ENCODE measurements at places on chromosomes 3 and 15.

GRCh38 chr3:13024765-13025065 lies 48.5 kb downstream of the IQSEC1 start:
- no peak for DNase-seq

DNA sequence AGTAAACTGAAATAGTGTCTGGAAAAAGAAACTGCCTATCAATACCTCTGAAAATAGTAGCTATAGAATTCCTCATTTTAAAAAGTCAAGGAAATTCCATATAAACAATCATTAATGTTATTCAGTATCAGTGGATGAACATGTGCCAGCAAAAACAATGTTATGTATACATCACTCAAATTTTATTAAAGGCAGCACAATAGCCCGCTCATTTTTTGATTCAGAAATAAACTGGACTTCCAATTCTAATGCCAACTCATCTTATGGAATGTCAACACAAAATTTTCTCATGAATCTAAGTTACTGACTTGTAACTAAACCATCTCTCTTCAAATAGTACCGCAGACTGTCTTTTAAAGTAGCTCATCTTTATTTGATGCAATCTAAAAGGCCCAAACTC lies 19.0 kb downstream of the THBS1 start:
- no peak for DNase-seq

DNA sequence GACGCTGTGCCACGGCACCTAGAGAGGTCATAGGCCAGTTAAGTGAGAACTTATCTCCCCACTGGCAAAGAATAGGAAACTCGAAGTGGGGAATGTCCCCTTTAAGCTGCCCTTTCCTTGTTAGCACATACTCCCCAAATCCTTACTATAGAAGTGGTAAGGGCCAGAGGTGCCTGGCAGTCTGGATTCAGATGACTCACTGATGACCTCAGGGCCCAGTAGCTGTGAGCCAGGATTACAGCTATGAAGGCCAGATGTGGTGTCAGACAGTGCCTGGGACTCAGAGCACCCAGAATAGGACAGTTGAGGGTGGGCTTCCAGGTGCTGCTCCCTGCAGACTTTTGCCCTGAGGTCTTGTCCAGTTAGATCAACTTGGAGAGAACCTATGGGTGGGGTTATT lies 37.7 kb downstream of the PDIA5 start:
- no peak for DNase-seq

DNA sequence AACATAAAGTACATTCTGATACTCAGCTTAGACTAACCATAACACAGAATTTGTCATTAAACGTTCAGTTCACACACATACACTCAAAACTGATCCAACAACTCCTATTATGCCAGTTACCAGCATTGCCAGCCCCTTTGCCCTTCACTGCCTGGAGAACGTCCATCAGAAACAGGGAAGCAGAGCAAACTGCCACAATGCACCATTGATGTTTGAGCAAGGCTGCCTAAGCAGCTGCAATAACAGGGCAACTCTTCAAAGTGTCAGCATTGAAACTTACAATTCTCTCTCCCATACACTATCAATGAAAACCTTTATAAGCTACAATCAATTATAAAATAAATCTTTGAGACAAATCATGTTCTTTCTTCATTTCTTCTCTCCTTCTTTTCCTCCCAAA lies 85.1 kb downstream of the ZBTB20 start:
- DNase-seq = no peak

GRCh38 chr3:66789580-66790237 lies 208.4 kb upstream of the KBTBD8 start:
- no peak for DNase-seq

DNA sequence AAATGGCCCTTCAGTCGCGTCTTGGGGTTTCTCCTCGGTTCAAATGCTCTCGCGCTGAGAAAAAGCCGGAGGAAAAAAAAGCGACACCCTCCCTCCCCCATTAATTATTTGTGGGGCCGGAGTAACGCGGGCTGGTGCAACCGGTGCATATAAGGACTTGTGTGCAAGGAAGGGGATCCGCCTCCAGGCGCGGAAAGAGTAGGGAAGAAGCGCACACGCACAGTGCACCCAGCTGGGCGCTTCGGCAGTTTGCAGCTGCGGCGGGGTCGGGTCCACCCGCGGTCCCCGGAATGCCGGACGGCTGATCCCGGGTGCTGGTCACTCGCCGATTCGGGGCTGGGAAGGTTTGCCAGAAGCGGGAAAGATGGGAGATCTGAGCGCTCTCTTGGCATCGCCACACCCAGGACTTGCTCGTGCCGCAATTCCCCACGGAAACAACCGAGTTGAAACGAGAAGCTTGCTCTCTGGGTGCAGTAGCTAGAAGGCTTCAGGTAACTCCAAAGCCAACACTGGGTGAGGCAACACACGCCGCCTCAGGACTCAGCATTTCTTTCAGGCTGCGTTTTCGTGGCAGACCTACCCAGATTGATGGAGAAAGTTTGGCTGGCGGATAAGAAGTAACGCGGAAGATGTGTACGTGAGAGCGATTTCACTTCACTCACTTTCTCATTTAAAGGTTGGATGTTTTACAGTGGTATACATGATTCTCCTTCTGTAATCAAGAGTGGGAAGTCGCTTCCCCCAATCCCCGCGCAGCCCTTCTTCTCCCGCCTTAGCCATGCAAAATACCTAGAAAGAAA lies 720 bp upstream of the TNIK start:
- DNase-seq = peak; percentile 9

- no peak for DNase-seq
These were observed 55.2 kb downstream of the KLHL6 start for GRCh38 chr3:183500319-183500718.

- no peak for DNase-seq
These were observed 172.6 kb downstream of the SATB1 start for GRCh38 chr3:18252578-18252977.

DNA sequence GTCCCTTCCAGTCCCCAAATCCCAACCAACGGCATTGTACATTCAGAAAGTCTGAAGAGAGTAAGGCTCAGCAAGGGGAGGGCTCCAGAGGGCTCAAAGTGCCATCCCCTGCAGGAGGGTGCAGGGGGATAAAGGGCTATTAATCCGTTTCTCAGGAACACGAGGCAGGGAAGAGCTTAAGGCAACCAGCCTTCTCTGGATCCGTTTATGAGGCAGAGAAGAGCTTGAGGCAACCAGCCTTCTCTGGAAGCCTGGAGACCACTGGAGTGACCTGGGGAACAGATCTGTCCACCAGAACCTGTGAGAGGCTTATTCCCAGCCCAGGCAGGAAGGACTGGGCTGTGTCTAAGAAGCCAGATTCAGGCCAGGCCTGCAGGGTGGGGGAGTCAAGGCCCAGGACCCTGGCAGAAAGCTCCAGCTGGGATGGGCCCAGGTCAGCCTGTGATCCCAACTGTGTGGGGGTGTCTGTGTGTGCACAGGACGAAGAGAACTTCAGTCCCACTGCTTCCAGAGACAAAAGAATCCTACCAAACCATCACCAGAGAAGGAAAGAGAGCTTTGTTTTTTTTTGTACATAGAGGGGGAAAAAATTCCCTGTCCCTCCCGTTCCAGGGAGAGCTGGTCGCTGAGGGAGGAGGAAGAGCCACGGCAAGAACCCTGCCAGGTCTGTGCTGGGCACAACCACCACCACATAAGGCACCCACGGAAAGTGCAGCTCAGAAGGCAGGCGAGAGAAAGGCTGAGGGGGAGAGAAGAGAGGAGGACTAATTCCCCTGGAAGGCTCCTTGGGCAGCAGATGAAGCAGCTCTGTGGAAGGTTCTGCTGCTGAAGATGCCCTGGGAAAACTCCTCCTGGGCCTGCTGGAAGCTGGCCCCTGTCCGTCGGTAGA lies 1.6 kb upstream of the ULK3 start:
- no peak for DNase-seq

DNA sequence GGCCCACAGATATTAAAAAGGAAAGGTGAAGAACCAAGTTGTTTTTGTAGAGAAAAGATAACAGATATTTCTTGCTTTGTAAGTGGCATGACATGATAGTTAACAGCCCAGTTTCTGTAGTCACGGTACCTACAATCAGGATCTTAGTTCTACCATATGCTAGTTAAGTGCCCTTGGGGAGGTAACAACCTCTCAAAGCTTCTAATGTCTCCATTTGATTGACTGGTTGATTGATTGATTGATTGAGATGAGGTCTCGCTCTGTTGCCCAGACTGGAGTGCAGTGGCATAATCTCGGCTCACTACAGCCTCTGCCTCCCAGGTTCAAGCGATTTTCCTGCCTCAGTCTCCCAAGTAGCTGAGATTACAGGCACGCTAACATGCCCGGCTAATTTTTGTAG lies 28.5 kb downstream of the SENP5 start:
- no peak for DNase-seq

GRCh38 chr15:88764448-88764847 lies 38.8 kb upstream of the ACAN start:
- no peak for DNase-seq

GRCh38 chr15:37059086-37059485 lies 41.3 kb downstream of the MEIS2 start:
- DNase-seq = no peak

GRCh38 chr3:149009732-149010131 lies 18.4 kb downstream of the GYG1 start:
- DNase-seq = no peak

- DNase-seq = no peak
These were observed 540 bp upstream of the RSRC1 start for GRCh38 chr3:158109295-158109803.

DNA sequence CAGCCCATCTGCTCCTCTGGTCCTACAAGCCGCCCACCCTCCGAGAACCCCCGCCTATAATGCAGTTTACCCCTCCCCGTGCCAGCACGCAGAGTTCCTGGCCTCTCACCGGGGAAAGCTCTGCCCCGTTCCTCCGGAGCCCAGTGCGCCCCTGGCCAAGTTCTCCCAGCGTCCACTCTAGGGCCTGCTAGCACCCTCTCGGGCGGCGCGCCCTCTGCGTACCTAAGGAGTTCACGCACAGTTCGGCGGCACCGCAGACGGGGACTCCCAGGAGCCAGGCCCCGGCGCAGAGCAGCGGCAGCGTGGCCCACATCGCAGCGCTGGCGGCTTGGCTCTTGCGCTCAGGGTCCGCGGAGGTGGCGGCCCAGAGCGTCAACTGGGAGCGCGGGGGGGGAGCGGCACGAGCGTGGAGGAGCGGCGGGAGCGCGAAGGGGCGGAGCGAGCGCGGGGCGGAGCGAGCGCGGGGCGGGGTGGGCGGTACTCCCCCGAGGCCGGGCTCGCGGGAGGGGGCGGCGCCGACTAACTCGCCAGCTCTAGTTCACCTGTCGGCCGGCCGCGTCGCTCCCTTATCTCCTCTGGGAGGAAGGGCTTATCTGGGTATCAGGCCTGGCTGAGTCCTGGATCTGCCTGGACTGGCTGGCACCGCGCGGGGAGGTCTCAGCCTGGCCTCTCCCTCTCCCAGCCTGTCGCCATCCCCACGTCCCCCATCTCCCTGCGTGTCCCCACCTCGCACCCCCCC lies at the start of gene CTSH:
Gene CTSH (minus strand): TSS at position 378 of the 739 bp plus-strand sequence. CDS start 65 bp downstream, at position 313.
- peak; percentile 68 for DNase-seq

DNA sequence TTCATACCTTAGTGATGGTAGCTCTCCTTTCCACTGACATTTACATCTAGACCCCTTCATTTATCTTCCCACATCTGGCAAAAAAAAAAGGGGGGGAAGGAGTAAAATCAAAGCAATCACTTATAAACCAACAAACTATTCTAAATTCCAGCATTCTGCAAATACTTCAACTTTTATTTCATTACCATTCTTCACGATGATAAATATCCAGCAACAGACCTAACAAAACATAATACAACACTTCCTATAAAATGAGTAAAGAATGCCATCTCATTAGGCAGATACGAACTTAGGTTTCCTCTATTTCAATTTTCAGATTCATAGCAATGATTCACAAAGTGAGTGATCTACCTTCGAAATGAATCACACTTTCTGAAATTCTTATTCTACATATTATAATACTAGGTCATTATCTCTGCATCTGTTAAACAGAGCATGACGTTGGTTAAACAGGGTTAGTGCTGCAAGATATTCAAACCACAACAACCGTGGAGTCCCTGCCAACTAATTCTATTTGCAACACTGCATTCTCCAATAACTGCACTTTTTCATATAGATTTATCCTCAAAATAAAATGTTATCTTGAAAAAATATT lies at the start of gene LRRFIP2:
Gene LRRFIP2 (minus strand): TSS at position 51 of the 595 bp plus-strand sequence. CDS start 25,599 bp downstream, outside the sequence.
- no peak for DNase-seq

DNA sequence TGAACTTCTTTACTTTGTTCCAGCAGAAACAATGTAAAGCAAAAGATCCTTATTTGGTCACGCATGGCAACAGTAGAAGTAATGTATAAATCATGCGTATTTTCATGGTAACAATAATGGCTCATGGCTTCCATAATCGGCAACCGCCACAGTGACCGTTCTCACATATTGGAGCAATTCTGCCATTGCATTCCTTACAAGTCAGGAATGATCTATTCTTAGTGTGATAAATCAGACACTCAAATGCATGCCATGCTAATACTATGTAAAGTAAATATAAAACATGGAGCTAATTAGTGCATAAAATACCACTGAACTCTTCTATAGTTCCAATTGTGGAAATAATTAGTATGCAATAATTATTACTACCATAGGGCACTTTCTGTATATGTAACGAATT lies 13.5 kb upstream of the CERS3 start:
- no peak for DNase-seq

DNA sequence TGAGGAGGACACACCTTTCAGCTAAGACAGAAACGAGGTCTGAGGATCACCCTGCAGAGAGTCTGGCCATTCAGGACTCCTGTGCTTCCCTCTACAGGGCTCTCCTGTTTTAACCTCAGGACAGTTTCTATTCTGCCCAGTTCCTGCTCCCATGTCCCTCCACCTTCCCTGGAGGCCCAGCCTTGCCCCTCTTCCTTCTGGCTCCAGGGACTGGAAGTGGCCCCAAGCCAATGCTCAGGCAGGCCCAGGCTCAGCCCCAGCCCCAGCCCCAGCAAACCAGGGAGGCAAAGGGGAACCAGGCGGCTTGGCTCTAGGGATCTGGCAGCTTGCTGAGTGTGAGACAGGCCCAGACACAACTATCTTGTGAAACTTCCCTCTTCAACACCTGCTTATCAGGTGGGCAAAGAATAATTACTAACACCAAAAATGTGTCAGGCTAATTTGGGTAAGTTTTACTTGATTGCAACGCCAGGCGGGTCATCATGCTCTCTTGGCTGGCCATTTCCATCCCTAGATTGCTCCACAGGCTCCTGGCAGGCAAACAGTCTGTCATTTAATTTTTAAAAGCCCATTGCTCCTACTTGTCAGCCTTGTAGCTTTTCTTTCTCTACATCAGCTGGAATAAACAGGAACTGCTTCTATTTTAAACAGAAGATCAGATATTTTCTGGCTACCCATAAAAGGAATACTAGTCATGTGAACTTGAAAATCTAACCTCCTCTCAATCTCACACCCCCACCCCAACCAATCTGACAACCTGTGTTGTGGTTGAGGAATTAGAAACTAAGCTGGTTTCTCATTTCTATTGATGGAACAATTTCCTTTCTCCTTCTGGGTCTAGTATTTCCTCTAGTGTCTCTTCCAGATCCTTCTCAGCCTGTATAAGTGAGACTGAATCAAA lies 33.5 kb downstream of the UPK1B start:
- DNase-seq = no peak

DNA sequence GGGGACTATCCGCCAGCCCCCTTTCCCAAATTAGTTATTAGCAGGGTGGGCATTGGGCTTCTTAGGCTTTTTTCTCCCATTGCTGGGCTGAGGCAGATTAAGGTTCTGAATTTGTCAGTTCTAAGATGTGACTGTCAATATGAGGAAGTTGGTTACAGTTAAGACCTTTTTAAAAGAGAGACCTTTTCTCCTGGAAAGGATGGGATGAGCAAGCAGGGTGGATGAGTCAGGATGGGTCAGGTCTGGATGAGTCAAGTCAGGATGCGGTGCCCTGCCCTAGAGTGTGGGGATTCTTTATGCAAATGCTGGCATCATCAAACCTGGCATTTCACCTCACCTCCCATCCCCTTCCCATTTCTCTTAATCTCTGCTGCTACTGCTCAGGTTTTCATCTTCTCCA lies 1.9 kb downstream of the AEN start:
- DNase-seq = no peak

GRCh38 chr15:96326328-96327154 lies 4.0 kb upstream of the NR2F2 start:
- no peak for DNase-seq

All from activated T-cell treated with anti-CD3 and anti-CD28 coated beads for 4 hours (primary cell).